ENCODE measurements at places on chromosomes 6 and 20.

DNA sequence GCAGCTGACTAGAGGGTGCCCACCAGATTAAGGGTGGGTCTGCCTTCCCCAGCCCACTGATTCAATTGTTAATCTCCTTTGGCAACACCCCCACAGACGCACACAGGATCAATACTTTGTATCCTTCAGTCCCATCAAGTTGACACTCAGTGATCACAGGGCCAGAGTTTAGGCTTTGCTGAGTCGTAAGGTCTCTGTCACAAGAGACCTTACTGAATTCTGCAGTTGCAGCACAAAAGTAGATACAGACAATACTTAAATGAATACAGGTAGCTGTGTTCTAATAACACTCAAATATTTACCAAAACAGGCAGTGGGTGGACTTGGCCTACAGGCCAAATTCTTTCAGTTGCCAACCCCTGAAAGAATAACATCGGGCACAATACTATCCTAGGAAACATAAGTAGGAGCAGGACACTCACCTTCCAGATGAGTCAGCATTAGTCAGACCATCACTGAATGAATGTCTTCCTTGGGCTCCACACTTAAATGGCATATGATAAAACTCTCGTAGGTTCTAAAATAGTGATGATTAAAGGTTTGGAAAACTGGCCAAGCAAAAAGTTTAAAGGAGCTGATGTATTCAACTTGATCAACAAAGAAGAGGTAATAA is 190.0 kb downstream of the UBE3D start:
- H3K4me3 ChIP-seq: no peak overlapping the region
- H3K36me3 ChIP-seq: no peaks in the 10 kb centered on the region
- H3K4me1 ChIP-seq: no peaks in the 10 kb centered on the region
- no peak for DNase-seq
- no peaks in the 10 kb centered on the region for H3K27me3 ChIP-seq
- no peak overlapping the region for H3K27ac ChIP-seq

GRCh38 chr6:42104095-42104803 is 38.2 kb downstream of the C6orf132 start:
- peak overlapping the region; percentile 53 for H3K4me3 ChIP-seq
- H3K27ac ChIP-seq: no peak overlapping the region

GRCh38 chr6:27359231-27359630 is 29.3 kb upstream of the ZNF391 start:
- H3K27me3 ChIP-seq: no peaks in the 10 kb centered on the region
- no peak overlapping the region for H3K27ac ChIP-seq
- no peaks in the 10 kb centered on the region for H3K4me1 ChIP-seq
- no peak overlapping the region for H3K4me3 ChIP-seq
- DNase-seq: no peak

- peaks cover 40% of the 10 kb centered on the region for H3K4me1 ChIP-seq
- DNase-seq: no peak
- H3K27me3 ChIP-seq: no peaks in the 10 kb centered on the region
- no peaks in the 10 kb centered on the region for H3K36me3 ChIP-seq
- peak overlapping the region; percentile 73 for H3K27ac ChIP-seq
- no peak overlapping the region for H3K4me3 ChIP-seq
These were observed 4.2 kb upstream of the PARD6B start for GRCh38 chr20:50726955-50727791.

GRCh38 chr20:10077081-10077471 is 42.3 kb downstream of the ANKEF1 start:
- no peak overlapping the region for H3K27ac ChIP-seq
- no peak overlapping the region for H3K4me3 ChIP-seq
- no peaks in the 10 kb centered on the region for H3K36me3 ChIP-seq
- no peak for DNase-seq

DNA sequence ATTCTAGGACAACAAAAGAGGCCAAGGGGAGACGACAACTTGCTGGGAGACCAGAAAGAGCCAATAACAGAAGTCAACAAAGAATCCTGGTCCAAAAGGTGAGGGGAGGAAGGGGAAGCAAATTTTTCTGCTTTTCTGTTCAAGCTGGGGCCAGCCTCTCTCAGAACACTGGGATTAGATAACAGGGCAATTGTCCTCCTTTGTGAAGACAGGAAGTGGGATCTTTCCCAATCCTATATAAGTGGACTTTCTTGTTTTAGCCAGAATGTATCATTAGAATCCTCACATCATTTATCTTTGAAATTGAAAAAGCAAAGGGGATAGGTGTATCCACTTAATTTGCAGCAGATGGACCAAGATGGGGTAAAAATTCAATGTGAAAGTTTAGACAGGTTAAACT is 101.2 kb upstream of the COL21A1 start:
- no peaks in the 10 kb centered on the region for H3K36me3 ChIP-seq
- no peak overlapping the region for H3K4me3 ChIP-seq
- DNase-seq: no peak
- H3K27me3 ChIP-seq: no peaks in the 10 kb centered on the region

DNA sequence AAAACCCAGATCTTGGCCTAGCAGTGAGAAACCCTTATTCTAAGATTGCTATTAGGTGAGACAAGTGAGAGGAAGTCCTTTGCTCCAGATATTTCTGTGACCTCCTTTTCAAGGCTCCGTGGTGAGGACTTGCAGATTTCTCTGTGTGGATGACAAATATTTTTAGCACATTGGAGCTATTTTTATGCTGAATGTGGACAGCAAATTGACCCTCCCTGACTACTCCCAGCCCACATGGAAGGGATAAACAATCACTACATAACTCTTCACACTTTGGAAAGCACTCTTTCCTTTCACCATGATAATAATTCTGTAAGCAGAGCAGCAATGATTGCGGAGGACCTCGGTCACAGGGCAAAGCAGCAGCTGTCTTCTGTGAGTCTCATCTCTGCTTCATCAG is 88.0 kb upstream of the ADGRF1 start:
- no peaks in the 10 kb centered on the region for H3K27me3 ChIP-seq
- H3K27ac ChIP-seq: no peak overlapping the region
- no peak overlapping the region for H3K4me3 ChIP-seq
- H3K4me1 ChIP-seq: peaks cover 10% of the 10 kb centered on the region
- no peak for DNase-seq
- H3K36me3 ChIP-seq: no peaks in the 10 kb centered on the region

- H3K27ac ChIP-seq: no peak overlapping the region
- DNase-seq: no peak
- H3K27me3 ChIP-seq: no peaks in the 10 kb centered on the region
- no peaks in the 10 kb centered on the region for H3K36me3 ChIP-seq
- no peak overlapping the region for H3K4me3 ChIP-seq
These were observed 253.8 kb upstream of the STXBP5 start for GRCh38 chr6:146950351-146950835.

DNA sequence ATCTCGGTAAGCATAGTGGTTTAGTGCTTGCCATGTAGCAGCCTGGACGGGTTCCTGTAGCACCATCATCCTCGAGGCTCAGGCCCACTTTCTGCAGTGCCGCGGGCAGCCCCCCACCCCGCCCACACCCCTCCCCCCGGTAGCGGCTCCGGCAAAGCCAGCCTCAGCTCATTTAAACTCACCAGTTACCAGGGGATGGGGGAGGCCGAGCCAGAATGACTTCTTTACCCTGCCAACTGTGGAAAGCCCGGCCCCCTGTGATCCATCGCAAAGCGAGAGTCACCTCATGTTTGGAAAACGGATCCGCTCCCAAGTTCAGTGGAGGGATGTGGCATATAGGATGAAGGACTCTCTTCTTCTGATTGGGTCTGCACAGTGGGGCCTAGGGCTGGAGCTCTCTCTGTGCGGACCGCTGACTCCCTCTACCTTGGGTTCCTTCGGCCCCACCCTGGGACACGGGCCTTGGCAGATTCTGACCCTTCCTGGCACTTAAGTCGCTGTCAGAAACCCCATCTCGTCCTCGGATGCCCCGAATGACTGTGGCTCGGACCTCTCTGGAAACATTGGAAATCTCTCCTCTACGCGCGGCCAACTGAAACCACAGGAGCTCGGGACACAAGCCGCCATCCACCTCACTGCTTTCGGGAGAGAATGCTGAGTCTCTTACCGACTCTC is 337.8 kb upstream of the DEFB115 start:
- H3K4me1 ChIP-seq: no peaks in the 10 kb centered on the region
- H3K36me3 ChIP-seq: no peaks in the 10 kb centered on the region
- DNase-seq: peak; percentile 27
- no peak overlapping the region for H3K27ac ChIP-seq

DNA sequence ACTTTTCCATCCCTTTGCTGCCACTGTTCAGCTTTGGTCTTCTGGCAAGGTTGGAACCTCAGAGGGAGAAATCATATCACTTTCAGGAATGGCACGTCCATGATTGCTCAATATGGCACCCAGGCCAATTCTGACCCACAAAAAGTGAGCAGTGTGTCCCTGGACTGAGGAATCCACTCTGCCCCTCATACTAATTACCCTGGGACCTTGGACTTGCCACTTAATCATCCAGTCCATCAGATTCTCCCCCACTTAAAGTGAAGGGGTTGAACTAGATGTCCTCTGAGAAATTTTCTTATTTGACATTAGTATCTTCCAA is 449.3 kb upstream of the CITED2 start:
- no peak for DNase-seq
- H3K36me3 ChIP-seq: no peaks in the 10 kb centered on the region
- H3K27ac ChIP-seq: no peak overlapping the region
- H3K27me3 ChIP-seq: no peaks in the 10 kb centered on the region

DNA sequence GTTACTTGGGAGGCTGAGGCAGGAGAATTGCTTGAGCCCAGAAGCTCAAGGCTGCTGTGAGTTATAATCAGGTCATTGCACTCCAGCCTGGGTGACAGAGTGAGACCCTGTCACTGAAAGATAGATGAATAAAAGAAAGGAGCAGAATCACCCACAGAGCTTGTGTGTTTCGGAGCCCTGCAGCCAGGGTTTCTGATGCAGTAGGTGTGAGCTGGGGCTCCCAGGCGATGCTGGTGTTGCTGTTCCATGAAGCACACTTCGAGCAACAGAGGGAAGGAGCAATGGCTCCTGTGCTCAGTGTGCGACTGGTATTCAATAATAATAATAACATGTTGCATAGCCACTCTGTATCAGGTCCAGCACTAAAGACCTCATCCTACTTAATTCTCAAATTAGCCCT is 197.5 kb upstream of the CST7 start:
- peaks cover under 1% of the 10 kb centered on the region for H3K4me1 ChIP-seq
- H3K27me3 ChIP-seq: no peaks in the 10 kb centered on the region
- no peaks in the 10 kb centered on the region for H3K36me3 ChIP-seq
- DNase-seq: peak; percentile 3

GRCh38 chr6:6980999-6981597 is 126.7 kb upstream of the RREB1 start:
- H3K4me3 ChIP-seq: no peak overlapping the region
- peaks cover under 1% of the 10 kb centered on the region for H3K4me1 ChIP-seq
- no peaks in the 10 kb centered on the region for H3K27me3 ChIP-seq
- no peaks in the 10 kb centered on the region for H3K36me3 ChIP-seq
- H3K27ac ChIP-seq: no peak overlapping the region
- DNase-seq: no peak

DNA sequence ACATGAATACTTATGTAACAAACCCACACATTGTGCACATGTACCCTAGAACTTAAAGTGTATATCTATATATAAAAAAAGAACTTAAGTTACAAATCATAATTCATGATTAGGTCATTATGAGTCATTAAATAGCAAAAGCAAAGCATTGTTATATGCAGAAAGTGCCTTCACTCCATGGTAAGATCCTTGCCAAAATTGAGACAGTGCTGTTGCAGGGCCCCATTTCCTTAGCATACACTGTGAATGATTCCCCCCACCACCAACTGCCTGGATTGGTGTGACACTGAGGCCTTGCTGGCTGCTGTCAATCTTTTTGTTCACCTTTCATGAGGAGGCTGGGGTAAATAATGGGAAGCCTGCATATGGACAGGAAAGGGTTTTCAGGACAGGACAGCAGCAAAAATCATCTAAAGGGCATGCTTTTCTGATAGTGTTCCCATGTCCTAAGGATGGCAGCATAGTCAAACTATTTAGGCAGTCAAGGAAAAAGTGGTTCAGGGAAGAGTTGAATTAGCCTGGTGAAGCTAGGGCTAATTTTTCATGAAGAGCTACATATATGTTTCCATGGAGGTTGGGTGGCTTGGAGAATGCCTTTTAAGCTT is 188.2 kb upstream of the ASCC3 start:
- H3K27me3 ChIP-seq: no peaks in the 10 kb centered on the region
- no peaks in the 10 kb centered on the region for H3K36me3 ChIP-seq
- H3K4me3 ChIP-seq: no peak overlapping the region
- DNase-seq: no peak
- H3K27ac ChIP-seq: no peak overlapping the region

DNA sequence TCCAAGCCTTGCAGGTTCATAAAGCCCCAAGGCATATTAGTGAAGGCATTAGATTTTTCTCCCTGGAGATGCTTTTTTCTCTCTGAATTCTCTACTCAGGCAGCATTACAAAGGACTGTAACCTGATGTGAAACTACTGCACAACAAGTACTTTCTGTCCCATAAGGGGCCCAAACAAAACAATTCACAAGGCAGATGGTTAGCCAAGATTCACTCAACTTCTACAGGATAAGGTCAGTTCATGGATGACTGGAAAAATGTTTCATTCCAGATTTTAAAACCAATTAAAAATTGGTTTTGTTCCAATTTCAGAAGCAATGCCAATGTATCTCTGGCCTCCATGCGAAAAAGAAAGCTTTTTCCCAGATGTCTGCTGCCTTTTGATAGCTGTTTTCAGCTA is 181.8 kb downstream of the KHDC1L start:
- no peak overlapping the region for H3K27ac ChIP-seq
- H3K4me3 ChIP-seq: no peak overlapping the region
- H3K36me3 ChIP-seq: no peaks in the 10 kb centered on the region
- no peak for DNase-seq
- no peaks in the 10 kb centered on the region for H3K27me3 ChIP-seq

GRCh38 chr6:11685481-11686093 is 93.0 kb downstream of the ADTRP start:
- H3K4me1 ChIP-seq: no peaks in the 10 kb centered on the region
- H3K4me3 ChIP-seq: no peak overlapping the region
- no peak for DNase-seq
- no peak overlapping the region for H3K27ac ChIP-seq
- H3K27me3 ChIP-seq: no peaks in the 10 kb centered on the region

DNA sequence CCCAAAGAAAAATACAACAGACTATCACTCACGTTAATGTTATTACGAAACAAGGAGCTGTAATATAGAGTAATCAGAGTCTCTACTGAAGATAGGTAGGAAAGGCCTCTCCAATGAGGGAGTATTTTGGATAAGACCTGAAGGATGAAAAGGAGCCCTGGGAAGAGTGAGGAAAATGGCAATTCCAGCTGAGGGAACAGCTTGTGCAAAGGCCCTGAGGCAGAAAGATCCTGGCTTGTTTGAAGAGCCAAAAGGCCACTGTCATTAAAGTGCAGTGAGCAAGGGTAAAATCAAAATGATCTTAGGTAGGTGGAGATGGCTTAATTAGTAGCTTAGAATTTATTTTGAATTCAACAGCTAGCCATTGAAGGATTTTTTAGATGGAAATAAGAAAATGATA is 138.6 kb downstream of the KHDC1L start:
- H3K4me3 ChIP-seq: no peak overlapping the region
- DNase-seq: no peak
- H3K36me3 ChIP-seq: no peaks in the 10 kb centered on the region
- H3K4me1 ChIP-seq: no peaks in the 10 kb centered on the region

DNA sequence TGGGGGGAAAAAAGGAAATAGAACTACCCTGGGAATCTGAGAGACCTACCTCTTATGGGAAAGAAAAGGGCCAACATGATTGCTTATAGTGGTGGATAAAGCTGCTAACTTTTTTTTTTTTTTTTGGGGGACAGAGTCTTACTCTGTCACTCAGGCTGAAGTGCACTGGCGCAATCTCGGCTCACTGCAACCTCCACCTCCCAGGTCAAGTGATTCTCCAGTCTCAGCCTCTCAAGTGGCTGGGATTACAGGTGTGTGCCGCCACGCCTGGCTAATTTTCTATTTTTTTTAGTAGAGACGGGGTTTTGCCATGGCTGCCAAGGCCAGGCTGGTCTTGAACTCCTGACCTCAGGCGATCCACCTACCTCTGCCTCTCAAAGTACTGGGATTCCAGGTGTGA is 39.5 kb upstream of the TBC1D22B start:
- no peak overlapping the region for H3K4me3 ChIP-seq
- H3K4me1 ChIP-seq: peaks cover 7% of the 10 kb centered on the region
- H3K27ac ChIP-seq: no peak overlapping the region

Data from upper lobe of left lung (tissue), 6 donors.